ENCODE measurements at places on chromosomes 11 and 22. TPM values are rescaled to one million over a fixed set of nuclear protein-coding genes. Genes with fewer than 3 reads are reported as not detected.

GRCh38 chr11:121309688-121310087 lies 17.1 kb downstream of the SC5D start:
- H3K4me3 ChIP-seq: no peak overlapping the region
- peaks cover 41% of the 10 kb centered on the region for H3K36me3 ChIP-seq
- H3K4me1 ChIP-seq: no peaks in the 10 kb centered on the region
- no peak overlapping the region for H3K27ac ChIP-seq

- DNase-seq: no peak
- H3K27ac ChIP-seq: no peak overlapping the region
- H3K36me3 ChIP-seq: no peaks in the 10 kb centered on the region
- no peaks in the 10 kb centered on the region for H3K4me1 ChIP-seq
Observed at GRCh38 chr22:44850946-44851345, 98.6 kb downstream of the ARHGAP8 start.

OR5B21 gene
- not detected for total RNA-seq

DNA sequence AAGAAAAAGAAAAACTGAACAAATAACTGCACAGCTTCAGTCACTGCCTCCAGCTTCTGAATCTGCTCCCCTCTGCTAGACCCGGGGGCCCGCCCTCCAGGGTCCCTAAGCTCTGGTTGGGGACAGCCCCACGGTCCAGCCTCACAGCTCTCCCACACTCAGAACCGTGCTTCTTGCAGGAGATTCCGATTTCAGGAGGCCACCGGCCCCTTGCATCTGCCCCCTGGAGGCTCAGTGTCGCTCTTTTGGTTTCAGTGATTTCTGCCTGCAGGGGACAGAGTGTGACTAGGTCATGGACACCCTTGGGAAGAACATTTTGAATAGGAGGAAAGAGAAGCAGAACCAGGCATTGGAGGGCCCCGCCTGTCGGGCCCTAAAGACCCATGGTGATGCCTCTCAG lies 23.1 kb upstream of the RPS3 start:
- no peaks in the 10 kb centered on the region for H3K27me3 ChIP-seq
- H3K36me3 ChIP-seq: no peaks in the 10 kb centered on the region
- H3K4me3 ChIP-seq: no peak overlapping the region

DNA sequence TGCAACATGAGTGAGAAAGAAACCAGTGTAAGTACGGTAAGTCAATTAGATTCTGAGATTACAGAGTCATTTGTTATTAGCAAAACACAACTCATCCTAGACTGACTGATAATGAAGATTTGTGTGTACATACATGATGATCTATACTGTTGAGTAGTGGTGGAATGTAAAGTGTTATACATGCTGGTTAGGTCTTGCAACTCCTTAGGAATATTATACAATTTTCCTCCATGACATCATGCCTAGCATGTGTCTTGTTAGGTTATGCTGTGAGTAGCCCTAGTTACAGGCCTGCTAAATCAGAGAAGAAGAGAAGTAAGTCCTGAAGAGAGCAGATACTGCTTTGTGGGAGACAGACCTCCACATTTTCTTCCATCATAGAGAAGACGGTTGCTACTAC lies 880.6 kb downstream of the LUZP2 start:
- no peak overlapping the region for H3K4me3 ChIP-seq
- H3K36me3 ChIP-seq: no peaks in the 10 kb centered on the region
- H3K4me1 ChIP-seq: no peaks in the 10 kb centered on the region
- no peaks in the 10 kb centered on the region for H3K27me3 ChIP-seq
- no peak for DNase-seq

CARNS1 gene
- 0.28 TPM for total RNA-seq
